ENCODE measurements at places on chromosomes 1 and 21.

DNA sequence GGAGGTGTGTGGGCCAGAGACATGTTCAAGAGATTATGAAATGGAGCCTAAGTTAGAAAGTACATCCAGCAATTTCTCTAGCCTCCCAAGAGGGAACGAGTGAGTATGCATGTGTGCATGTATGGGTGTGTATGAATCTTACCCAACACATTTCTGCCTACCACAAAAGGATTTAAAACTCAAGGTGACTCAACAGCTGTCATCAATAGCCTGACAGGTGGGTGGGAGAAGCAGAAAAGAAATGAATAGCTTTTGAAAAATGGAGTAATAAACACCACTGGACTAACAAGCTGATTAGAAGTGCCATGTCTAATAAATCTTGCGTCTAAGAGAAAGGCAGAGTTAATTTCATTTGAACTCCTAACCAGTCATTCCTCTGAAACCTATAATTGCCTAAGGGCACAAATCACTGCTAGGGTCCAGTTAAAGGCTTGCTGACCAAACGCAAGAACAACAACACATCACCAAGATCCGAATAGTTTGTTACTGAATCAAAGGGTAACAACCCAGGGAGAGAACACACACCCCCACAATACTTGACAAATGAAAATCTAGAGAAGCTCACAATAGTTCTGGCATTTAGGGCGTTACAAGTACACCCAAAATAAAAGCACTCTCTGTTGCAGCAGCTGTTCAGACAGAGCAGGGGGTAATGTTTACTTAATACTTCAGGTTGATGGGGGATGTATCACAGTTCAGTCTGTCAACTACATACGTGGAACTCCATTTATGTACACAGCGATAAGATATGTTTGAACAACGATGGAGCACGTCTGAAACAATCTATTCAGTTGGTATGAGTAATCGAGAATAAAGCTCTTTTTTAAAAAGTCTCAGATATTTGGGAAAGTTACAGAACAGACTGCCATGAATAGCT, 1.4 kb downstream of the KIAA0319L start:
- no peak for DNase-seq

- DNase-seq: no peak
Measured at GRCh38 chr1:221834698-221835513, 93.0 kb upstream of the DUSP10 start.

DNA sequence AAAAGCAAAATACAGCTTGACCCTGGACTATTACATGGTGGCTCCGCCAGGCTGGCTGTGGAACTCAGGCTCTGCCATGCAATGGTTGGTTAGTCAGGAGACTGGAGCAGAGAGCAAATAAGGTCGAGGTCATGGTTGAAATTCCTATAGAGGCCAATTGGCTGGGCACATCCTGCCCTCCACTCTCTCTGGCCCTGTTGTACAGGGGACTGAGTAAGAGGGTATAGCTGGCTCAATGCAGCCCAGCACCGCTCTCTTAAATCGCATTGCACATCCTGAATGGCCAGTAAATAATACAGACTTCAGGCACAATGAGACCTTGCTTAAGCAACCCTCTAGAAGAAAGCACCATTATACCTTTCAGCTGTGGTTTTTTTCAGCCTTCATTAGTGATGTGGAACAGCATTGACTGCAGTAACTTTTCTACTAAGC, 59.3 kb upstream of the PPP2R5A start:
- no peak for DNase-seq

GRCh38 chr1:55079651-55080050, 40.3 kb downstream of the PCSK9 start:
- no peak for DNase-seq

DNA sequence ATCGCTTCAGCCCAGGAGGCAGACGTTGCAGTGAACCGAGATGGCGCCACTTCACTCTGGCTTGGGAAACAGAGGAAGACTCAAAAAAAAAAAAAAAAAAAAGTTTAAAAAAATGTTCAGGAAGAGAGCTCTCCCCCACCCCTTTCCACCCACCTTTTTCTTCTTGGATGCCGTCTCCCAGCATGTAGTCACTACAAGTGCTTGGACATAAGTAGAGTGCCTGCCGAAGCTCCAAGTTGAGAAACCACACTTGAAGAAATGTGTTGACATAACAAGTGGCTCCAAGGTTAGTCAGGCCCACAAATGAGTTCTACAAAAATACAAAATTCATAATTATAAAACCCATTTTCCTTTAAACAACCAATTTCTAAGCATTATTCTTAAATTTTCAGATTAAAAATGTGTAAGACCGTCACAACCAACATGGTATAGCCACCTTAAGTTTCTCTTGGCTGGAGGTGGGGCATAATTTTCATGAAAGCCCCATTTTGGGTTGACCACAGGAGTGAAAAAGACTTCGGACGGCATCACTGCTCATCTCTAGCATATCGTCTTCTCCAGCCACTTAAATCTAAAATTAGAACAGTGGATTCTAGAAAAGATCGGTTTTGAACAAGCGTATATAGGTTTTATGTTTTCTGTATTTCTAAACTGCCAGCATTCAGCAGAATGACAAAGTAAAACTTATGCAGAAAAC, 26.4 kb downstream of the USP48 start:
- DNase-seq: no peak

Data from liver (tissue), 10 donors.